ENCODE measurements at places on chromosomes 13 and 19. TPM values are rescaled to one million over a fixed set of nuclear protein-coding genes. Genes with fewer than 3 reads are reported as not detected.
A peak's percentile ranks its signal among the peaks of the same experiment; 100 is the strongest.

DNA sequence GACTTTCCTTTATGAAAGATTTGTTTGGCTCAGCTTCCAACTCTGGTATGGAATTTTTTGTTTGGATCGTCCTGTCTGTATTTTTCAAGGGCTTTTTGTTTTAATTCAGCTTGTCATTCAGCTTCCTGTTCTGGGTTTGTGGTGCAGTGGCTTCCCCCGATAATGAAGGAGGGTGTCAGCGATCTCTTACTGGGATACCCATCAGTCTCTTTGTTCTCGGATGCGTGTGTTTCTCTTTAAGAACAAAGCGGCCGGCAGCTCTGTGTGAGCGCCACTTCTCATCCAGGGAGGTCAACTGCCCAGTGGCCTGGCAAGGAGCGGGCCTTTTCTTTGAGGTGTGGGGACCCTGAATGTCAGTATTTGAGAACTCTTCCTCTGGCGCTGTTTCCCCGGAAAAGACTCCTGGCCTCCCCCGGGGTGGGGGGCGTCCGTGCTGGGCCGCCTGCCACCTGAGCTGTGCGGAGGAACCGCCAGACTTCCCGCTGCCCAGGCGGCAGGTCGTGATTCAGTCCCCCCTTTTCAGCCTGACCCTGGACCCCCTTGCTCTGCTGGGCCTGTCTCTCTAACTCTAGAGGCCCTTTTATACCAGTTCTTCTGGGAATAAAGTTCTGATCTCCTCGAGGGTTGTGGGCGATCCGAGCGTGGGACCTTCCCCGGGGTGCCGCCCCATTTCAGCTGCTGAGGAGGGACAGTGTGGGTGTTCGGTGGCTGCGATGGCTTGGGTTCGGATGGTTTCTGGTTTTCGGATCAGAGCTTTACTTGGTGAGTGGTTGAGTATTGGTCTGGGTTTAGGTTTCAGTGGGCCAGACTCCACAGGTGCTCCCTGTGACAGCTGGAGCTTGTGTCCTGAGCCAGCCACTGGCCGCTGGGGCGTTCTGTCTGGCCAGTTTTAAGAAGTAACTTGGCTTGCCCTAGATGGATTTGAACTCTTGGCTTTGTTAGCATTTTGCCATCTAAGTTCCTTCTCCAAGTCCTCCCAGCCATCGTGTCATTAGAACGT lies 3.4 kb downstream of the SF3A2 start:
- no peak for ATAC-seq

DNA sequence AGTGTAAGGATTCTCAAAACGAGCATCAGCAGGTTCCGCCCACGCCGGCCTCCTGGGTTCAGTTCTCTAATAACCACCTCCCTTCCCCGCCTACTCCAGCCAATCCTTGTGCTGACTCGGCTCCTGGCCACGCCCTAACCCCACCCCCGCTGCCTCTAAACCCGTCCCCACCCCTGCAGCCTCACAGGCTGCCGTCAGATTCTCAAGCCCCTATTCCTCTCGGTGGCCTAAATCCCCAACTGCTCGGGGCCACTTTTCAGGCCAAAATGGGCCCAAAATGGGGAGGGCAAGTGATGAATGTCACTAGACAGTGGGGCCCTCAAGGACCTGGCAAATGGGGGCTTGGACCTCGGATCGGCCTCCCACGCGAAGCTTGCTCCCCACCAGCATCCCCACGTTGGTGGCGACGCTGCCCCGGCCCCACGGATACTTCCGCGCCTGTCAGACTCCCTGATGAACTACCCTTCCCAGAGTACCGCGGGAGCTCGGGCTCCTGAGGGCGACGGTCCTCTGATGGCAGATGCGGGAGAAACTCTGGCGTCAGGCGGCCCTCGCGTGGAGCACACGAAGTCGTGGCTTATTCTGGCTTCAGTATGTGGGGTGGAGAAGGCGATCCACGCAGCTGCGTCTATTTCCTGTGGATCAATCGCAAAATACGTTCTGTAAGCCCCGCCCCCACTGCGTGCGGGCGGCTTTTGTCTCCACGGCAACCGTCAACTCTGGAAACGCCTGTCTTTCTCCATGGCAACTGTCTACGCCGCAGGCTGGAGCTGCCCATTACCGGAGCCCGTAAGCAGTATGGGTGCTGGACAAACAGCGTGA lies 24.8 kb downstream of the ZNF473 start:
- peak; percentile 92 for ATAC-seq

- no peak for ATAC-seq
Measured at GRCh38 chr19:54009440-54009839, 18.0 kb downstream of the CACNG6 start.

GRCh38 chr19:38734426-38735256 lies 9.6 kb downstream of the CAPN12 start:
- no peak for ATAC-seq

Gene CEACAM19
- 5.2 TPM for total RNA-seq

Gene ZNF560
- not detected for total RNA-seq

Gene KLK4
- total RNA-seq, result not detected

Gene PEAK3
- total RNA-seq, result 0.16 TPM

All from gastroesophageal sphincter (tissue), 4 donors.